Nephron progenitor cell (in vitro differentiated cells): ENCODE measurements at places on chromosomes 2 and 18.

GRCh38 chr2:26442707-26443106 lies 35.2 kb downstream of the OTOF start:
- no peak for DNase-seq

DNA sequence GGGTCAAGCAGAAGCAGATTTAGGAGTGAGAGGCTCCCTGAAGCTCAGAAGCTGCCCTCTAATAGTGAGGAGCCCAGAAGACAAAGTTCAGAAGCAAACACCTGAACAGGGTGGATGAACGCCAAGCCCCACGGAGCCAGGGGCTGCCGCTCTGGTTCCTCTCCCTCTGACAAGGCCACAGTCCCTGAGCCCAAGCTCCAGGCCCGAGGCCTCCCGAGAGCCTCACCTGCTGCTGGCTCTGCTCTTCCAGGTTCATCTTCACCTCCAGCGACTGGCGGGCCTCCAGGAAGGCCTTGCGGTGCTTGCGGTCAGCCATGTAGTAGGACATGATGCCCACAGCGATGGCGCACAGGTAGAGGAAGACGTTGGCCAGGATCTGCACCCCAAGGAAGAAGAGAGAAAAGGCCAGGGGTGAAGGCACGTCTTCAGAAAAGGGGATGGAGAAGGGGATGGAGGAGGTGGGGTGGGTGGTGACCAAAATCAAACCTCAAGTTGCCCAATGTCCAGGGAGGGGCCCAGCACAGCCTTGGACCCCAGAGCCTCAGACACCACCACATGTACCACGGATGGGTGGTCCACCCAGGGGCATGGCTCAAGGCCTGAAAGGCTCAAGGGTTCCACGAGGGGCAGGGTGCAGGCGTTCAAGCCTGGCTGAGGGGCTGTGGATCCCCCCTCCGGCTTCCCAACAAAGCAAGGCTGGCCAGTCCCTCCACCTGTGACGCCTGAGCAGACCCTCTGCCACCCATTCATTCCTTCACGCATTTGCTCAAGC lies 47.5 kb downstream of the ADCY3 start:
- no peak for DNase-seq

GRCh38 chr2:197873293-197873701 lies 68.9 kb downstream of the PLCL1 start:
- no peak for DNase-seq

- DNase-seq: no peak
Measured at GRCh38 chr2:89850481-89850880, 1159.0 kb downstream of the RPIA start.
